Activated CD4-positive, alpha-beta T cell treated with anti-CD3 and anti-CD28 coated beads for 24 hours (primary cell): ENCODE measurements at places on chromosomes 2 and 18.

- DNase-seq: no peak
Measured at GRCh38 chr18:67280486-67281242, 235.9 kb downstream of the DSEL start.

DNA sequence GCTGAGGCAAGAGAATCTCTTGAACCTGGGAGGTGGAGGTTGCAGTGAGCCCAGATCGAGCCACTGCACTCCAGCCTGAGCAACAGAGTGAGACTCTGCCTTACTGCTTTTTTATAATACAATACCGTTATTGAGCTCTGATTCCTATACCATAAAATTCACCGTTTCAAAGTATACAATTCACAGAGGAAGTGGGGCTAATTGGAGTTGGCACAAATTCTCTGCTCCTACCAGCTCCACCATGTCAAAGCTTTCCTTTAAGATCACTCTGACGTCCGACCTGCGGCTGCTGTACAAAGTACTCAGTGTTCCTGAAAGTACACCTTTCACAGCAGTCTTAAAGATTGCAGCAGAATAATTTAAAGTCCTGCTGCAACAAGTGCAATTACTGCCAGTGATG lies 29.6 kb upstream of the CYBRD1 start:
- no peak for DNase-seq

DNA sequence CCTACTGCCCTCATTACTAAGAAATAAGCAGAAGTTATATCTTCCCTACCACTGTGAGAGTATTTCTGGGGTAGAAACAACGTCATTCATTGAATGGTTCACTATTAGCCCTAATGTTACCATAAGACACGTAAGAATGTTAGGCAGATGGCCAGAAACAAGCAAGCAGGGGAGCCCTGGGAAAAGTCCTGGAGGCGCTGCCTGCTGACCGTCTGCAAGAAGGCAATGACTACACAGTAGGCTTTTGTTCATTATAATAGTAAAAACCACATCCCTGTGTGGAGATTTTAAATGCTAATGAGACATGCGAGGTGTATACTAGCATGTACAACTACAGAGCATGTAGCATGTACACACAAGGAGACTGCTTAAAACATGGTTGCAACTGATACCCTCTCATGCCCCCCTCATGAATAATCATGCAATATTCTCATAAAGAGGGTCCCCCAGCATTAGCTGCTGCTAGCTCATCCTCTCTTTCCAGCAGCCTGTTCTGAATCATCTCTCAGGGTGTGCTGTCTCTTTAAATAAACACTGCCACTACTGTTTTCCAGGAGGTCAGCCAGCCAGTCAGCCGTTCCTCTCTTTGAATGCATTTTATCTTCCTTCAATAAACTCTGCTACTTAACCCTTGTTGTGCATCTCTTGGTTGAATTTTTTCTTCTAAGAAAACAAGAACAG lies 23.6 kb downstream of the SUCLG1 start:
- no peak for DNase-seq

- no peak for DNase-seq
Measured at GRCh38 chr2:20544153-20544747, 97.4 kb downstream of the RHOB start.

DNA sequence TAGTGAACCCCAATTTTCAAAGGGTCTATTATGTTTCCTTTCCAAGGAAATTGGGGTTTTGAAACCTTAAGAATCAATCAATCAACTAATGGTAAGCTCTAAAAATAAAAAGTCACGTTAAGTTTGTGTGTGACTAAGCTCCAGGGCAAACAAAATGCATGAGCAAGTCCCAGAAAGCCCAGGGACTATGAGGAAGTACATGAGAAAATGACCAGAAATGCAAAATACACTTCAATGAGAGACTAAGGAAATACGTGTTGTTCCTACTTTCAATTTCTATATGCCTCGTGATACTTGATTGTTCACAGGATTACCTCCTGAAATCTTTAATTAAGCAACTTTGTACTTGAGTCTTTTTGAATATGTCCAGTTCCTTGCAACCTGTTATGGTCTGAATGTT lies 684.4 kb upstream of the SYT4 start:
- DNase-seq: no peak

DNA sequence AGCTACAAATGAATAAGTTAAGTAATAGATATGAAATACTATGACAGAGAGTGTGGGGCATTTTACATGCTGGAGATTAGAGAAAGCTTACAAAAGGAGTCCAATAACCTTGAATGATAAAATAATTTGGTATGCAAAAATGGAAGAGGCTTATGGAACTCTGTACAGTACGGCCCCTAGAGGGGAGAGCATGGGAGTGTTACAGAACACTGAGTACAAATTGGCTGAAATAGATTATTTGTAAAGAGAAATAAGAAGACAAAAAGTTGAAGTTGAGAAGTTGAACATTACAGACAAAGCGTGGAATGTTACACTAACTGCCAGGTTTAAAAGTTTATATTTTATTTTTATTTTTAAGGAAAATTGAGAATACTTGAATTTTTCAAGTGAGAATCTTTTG lies 192.1 kb upstream of the DOK6 start:
- no peak for DNase-seq

- DNase-seq: no peak
Measured at GRCh38 chr2:68544811-68545210, 77.4 kb downstream of the APLF start.

GRCh38 chr18:49177812-49178211 lies 227.0 kb upstream of the SMAD7 start:
- no peak for DNase-seq

- DNase-seq: no peak
Measured at GRCh38 chr2:18454692-18455235, 105.7 kb downstream of the RDH14 start.

- DNase-seq: no peak
Measured at GRCh38 chr18:4264347-4264791, 190.7 kb downstream of the DLGAP1 start.

DNA sequence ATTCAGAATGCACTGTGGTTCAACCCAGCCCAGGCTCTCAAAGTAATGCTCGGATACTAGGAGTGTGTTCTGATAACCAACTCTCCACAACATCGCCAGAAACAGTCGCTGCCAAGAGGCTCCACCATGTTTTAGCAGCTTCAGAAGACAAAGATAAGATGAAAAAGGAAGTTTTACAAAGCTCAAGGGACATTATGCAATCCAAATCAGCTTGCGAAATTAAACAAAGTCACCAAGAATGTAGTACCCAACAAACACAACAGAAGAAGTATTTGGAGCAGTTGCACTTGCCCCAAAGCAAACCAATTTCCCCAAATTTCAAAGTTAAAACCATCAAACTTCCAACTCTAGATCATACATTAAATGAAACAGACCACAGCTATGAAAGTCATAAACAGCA lies 360.9 kb downstream of the XIRP2 start:
- DNase-seq: no peak

DNA sequence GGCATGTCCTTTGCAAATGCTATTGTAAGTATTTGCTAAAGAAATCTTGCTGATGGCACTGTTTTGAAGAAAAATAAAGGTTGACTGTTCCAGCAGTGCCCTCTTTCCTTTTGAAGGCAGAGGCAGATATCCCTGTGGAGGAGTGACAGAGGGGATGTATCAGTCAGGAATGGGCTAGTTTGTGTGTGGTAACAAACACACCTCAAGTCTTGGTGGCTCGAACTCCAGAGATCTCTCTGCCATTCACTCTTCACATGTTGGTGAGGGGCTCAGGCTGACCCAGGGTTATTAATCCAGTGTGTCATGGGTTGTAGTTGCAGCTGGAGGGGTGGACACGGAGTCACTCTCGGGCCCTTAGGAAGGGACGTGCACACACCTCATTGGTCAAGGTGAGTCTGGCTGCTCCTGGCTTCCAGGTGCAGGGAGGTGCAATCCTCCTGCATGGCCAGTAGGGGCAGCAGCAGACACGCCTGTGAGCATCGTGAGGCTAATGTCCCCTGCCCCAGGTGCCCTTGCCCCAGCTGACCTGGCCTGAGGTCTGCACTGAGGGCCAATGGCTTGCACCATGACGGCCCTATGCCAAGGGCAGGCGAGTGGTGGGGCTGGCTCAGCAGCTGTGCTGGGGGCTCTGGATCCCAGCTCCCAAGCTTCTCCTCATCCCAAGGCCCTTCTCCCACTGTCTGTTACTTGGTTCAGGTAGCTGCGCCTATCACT lies 146.5 kb downstream of the ASB1 start:
- DNase-seq: no peak

DNA sequence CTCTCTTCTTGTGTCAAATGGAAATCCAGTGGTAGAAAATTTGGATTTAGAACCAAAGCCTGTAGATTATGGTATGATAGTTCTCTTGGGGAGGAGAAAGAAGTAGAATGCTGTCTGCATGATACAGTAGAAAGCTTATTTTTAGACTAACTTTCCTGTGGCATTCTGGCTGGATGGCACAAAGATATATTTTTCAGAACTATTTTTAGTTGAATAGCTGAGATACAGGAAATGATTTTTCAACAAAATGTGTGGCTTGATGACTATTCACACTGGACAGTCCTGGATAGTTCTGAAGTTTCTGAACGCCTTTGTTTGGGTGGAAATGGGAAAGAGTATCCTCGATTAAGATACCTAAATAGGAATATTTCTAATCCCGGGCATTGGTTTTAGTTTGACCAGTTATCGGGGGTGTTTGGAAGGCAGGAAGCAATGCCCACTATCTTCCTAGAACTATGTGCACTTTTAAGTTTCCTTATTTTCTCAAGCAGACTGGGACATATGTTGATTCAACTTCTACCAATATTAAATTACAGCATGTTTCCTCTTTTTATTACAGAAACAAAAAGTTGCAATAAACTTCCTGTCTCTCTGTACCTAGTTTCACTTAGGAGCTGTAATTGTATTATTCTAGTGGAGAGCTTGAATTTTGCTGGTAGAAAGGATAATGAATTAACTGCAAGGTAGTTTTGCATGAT lies 32.1 kb downstream of the GDF7 start:
- DNase-seq: no peak

DNA sequence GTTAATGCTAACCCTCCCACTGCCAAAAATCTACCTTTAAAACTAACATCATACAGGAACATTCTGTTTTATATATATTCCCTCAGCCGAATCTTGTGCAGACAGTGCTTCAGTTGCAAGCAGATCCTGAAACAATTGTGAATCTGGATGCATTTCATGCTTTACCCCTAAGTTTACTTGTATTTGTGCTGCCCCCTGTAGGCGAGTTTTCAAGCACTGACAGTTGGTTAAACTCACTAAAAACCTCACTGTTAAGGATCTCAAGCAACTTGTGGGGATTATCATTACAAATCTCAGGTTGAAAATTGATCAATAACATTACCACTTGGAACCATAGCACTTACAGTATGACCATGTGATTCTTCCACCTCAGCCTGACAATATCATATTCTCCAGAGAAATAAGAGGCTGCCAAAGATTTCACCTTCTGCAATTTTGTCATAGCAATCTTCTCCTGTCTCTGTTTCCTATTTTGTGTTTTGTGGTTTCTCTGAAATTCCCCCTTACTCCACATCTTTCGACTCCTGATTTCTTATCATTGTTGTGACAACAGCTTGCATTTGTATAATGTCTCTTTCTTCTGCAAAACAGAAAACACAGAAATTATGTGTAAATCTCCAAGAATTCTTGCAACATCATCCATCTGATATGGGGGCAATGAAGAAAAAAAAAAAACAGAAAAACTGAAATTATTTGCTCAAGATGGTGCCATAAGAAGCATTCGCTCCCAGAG lies 354.6 kb upstream of the SETBP1 start:
- DNase-seq: no peak

GRCh38 chr2:88950010-88950409 lies 258.5 kb downstream of the RPIA start:
- no peak for DNase-seq

GRCh38 chr2:15933184-15933845 lies 7.0 kb upstream of the MYCN start:
- no peak for DNase-seq

DNA sequence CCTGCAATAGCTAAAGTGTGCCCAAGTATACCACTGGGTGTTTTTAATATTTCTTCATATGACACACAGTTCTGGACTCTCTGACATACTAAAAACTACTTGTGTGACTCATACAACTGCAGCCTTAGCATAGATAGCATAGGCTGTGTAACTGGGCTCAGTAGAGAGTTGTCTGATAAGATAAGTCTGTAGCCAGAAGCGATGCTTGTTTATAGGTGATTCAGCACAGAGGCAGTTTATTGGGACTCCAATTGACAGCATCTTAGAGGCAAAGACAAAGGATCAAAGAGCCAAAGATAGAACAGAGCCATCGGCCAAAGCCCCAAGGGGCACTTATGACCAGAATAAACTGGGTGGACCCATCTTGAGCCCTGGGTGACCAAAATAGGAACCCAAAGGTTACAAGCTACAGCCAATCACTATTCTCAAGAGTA lies 42.3 kb downstream of the AAK1 start:
- no peak for DNase-seq
